ENCODE measurements at places on chromosomes 5 and 9.

GRCh38 chr5:107634981-107635848, 35.5 kb downstream of the EFNA5 start:
- DNase-seq = peak; percentile 23

DNA sequence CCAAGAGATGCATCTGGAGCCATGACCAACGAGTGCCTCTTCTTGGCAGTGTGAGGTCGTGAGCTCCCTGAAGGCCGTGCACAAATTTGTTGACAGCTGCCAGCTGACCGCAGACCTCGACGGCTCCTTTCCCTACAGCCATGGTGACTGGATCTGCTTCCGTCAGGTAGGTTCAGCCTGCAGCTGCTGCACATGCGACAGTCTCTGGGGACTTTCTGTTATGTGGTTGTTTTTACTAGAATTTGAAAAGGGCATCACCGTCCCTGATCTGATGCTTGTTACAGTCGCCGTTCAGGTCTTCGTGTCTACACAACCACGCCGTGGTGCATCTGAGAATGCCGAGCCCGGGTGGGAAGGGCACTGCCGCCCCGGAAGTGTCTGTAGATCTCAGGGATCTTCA, 36.5 kb upstream of the LRRC14B start:
- no peak for DNase-seq

GRCh38 chr5:125205601-125206225, 459.3 kb upstream of the ZNF608 start:
- DNase-seq = no peak

DNA sequence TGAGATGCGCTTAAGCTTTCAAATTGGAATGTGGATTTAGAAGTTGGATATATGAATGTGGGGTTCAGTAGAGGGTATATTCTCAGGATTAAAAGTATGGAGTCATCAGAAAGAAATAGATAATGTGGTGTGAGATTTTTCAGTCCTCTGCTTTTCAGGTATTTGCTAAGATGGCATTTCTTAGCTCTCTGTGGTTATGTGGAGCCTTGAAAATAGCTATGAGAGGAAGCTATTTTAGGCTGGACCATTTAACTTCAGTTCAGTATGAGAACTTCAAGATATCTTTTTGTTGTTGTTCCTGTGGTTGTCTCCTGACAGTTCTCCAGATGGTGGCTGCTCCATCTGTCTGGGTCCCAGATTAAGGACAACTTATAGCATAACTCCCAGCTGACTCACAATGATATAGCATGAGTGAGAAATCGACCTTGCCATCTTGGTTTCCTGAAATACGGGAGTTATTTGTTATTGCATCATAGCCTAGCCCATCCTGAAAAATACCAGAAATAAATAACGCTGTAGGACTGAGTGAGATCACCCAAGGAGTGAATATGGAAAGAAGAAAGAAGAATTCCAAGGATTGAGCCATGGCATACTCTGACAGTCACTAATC, 461.5 kb downstream of the ANXA1 start:
- no peak for DNase-seq

DNA sequence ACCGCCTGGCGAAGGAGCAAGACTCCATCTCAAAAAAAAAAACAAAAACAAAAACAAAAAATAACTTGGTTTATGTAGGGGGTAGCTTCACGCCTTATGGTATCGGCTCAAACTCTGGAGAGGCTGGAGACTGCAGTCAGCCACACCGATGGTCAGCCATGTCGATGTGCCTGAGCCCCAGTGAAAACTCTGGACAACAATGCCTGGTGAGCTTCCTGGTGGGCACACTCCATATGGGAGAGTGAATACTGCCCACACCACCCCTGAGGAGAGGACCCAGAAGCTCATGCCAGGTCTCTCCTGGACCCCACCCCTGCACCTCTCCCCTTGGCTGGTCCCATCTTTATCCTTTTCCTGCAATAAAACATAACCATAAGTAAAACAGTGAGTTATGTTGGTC, 19.6 kb downstream of the IPPK start:
- no peak for DNase-seq

GRCh38 chr9:120387257-120388002, 192.5 kb downstream of the CDK5RAP2 start:
- no peak for DNase-seq

- no peak for DNase-seq
These were observed 15.5 kb downstream of the SLC22A4 start for GRCh38 chr5:132309679-132310078.

DNA sequence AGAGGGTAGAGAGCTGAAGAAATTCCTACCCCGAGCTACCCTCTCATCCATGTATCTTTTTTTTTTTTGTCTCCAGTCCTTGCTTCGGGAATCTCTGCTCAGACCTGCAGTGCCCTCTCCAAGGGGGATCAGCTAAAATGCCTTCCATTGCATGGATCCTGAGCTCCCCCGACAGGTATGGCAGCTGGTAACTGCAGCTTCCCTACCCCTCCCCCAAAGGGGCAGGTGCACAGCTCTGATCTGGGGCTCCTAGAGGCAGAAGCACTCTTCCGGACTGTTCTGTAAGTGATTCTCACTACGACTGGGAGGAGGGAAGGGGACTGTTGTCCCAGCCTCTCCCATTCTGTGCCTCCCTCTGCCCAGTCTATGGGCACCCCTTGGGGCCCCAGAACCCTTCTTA, 169.6 kb downstream of the MELK start:
- no peak for DNase-seq

DNA sequence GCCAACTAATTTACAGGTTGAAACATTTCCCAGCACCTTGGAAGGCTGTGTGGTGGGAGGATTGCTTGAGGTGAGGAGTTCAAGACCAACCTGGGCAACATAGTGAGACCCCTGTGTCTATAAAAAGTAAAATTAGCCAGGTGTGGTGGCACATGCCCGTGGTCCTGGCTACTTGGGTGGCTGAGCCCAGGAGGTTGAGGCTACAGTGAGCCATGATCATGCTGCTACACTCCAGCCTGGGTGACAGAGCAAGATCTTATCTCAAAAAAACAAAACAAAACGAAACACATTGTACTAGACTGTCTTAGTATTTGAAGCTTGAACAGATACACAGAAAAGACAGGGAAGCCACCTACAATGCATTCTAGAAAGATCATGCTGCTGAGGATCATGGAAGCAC, 2.8 kb upstream of the HSDL2 start:
- DNase-seq = no peak

GRCh38 chr5:115460472-115460871, 84.1 kb downstream of the FEM1C start:
- DNase-seq = no peak

DNA sequence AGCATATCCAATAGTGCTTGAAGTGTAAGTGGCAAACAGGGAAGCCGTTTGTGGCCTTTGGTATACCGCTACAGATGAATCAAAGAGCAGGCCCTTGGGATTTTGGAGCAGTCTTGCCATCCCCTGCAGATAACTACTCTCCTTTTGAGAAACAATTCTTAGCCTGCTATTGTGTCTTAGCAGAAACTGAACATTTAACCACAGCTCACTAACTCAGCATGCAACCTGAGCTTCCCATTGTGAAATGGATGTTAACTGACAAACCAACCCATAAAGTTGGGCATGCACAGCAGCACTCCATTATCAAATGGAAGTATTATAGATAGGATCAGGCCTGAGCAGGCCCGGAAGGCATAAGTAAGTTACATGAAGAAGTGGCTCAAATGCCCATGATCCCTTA, 315.3 kb upstream of the PTGER4 start:
- DNase-seq = no peak

DNA sequence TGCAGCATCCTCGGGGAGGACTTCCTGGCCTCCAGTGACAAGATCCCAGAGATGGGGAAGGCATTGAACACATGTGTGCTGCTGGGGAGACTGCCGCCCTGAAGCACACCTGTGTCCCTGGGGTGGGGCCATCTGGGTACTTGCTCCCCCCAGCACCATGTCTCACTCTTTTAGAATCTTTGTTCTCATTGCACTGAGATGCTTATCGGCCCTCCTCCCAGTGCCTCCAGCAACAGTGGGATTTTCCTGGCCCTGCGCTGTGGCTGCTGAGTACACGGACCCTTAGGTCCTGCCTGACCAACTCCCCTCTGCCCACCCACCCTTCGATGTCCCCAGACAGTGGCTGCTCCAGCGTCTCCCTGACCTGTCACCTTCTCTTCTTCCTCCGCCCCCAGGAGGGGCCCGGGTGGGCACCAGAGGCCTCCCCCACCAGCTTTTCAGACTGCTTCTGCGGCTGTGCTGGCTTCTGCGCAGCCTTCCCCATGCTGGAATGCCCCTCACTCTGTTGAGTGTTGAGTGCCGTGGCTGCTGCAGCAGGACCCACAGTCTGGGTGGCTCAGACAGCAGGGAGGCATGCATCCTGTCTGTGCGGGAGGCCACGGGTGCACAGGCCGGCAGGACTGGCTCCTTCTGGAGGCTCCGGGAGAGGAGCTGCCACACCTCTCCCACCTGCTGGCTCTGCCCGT, 145.9 kb upstream of the IRX2 start:
- no peak for DNase-seq

DNA sequence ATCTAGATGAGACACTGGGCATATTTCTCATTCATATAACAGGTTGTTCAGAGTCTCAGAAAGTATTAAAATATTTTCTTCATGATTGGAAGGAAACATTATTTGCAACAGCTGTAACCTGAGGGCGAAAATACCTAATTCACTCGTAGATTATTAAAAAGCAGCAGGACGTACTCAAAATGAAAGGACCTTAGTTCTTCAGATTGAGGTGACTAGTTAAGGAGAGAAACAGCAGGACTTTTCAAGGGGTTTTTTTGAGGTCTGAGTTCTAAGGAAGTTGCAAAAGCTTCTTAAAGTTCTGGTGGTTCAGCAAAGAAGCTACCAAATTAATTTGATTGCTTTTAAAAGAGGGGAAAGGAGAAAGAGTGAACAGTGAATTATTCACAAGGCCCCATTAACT, 174.9 kb downstream of the TMEM161B start:
- DNase-seq = no peak

DNA sequence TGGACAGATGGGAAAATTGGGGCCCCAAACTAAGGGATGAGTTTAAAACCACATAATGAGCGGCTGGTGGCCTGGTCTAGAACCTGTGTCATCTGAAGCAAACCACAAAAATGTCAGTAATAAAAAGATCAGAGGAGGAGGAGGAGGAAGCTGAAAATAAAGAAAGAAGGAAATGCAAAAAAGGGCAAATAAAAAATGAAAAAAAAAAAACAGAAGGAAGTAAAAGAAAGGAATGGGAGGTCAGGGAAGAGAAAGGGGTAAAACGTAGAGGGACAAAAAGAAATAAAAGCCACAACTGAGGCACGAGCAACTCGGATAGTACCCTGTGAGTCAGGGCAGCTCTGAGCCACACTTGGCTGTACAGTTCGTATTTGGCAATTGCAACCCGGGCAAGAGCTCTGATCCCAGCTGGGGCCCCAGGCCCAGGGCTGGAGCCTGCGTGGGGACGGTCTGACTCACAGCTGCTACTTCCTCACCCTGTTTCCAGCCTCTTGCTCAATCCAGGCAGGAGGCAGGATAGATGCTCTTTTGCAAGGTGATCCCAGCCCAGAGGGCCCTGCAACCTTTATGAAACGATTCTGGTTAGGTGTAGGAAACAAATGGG, 137.9 kb upstream of the TRIM32 start:
- no peak for DNase-seq

DNA sequence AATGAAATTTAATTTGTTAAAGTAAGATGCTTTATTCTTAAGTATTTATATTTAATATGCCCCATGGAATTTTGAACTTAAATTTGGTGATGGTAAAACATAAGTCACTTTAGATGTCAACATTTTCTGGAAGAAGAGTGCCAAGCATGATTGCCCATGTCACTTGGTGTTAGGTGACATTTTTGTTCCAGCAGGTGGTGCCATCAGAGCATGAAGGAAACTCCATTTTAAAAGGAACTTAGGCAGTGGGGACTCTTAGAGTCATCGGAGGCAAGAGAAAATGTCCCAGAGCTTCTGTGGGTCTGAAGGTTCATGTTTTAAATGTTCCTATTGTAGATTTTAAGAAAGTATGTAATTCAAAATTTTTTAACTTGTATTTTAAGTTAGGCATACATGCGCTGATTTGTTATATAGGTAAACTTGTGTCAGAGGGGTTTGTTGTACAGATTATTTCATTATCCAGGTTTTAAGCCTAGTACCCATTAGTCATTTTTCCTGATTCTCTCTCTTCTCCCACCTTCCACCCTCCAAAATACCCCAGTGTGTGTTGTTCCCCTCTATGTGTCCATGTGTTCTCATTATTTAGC, 789.3 kb downstream of the SEMA5A start:
- DNase-seq = no peak

GRCh38 chr9:132582276-132582785, at the start of gene BARHL1:
Gene BARHL1 (plus strand): TSS chr9:132582606. CDS start chr9:132582798, 192 bp downstream.
- no peak for DNase-seq

DNA sequence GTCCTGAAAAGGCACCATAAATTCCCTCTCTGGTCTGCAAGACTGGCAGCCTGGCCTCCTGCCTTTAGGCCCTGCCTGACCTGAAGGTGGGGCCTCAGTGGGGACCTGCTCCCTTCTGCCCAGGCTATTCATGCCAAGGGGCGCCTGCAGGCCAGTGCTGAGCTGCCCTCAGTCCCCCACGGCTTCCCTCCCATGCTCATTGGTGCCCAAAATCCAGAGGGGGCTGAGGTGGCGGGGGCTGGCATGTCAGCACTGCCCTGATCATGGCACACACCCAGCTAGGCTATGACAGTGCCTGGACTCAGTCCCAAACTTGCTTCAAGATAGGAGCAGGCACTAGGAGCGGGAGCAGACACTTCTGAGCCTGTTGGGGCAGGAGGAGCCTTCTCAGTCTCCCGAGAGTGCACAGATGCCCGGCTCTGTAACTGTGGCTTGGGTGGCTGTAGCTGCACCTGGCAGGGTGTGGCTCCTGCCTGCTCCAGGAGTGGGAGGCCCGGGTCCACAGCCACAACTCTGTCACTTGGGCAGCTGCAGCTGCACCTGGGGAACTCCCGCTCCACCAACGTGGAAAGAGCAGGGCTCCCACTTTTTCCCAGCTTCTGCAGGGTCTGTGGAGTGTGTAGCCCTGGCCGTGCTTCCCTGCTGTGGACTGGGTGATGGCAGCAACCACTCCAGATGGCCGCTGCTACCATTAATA, 49.0 kb downstream of the NDUFAF2 start:
- DNase-seq = no peak

DNA sequence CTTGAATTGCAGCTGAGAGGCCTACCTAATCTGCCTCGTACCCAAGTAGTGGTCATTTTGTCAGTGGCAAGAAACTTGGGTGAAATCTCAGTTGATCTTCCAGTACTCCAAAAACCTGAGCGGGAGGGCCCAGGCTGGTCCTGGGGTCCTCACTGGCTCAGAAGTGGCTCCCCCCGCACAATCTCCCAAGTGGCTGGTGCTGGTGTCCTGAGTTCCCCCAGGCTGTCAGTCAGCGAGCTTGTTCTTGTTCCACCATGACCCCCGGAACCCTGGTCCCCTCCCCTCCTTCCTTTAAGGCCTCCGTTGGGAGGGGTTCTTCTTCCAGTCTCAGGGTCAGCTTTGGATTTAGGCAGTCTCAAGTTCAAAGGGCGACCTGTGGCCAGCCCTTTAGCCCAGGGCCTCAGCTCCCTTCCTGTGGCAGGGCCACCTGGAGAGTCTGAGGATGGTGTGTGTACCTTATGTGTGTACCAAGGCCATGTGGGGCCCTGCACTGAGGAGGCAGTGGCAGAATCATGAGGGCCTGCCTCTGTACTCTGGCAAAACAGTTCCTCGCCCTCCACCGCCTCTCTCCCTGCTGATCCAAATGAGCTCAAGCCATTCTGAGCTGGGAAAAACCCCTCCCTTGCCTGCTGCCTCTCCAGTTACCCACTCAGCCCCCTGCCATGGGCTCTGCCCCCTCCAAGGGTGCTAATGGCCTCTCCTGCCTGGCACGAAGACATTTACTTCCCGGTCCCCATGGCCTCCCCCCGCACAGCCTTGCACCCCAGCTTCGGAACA, 4.5 kb upstream of the DBN1 start:
- DNase-seq = no peak

GRCh38 chr5:110702704-110703103, 23.8 kb downstream of the TMEM232 start:
- DNase-seq = no peak

- DNase-seq = peak; percentile 47
These were observed 142.3 kb downstream of the SMARCA2 start for GRCh38 chr9:2157277-2158110.

Measured in skin of body (tissue), 3 donors.